Right cardiac atrium (tissue), 5 donors: ENCODE measurements at places on chromosomes 5 and 9. TPM values are rescaled to one million over a fixed set of nuclear protein-coding genes. Genes with fewer than 3 reads are reported as not detected.

The OTP gene
- not detected for total RNA-seq

GRCh38 chr9:114521846-114522245 lies 16.6 kb upstream of the WHRN start:
- DNase-seq = no peak

GRCh38 chr9:3330792-3331420 lies 194.9 kb downstream of the RFX3 start:
- DNase-seq = no peak

The CNTNAP3B gene
- total RNA-seq = 19.1 TPM

- no peak for DNase-seq
Observed at GRCh38 chr9:33748633-33749304, 46.6 kb upstream of the PRSS3 start.

DNA sequence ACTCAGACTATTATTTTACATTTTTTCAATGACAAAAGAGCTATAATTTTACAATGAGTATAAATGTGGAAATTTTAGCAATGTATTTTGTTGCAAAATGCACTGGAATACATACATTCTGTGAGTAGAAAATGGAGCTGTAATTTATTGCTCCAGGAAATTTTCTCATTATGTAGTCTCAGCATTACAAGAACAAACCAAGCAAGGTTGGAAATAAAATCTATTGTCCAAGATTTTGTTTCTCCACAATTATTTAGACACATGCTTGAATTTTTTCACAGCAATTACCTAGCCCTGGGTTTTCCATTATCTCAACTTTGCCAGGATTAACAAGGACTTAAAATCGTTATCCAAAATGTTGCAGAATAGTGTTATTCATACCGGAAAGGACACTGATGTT lies 820.1 kb downstream of the CDH12 start:
- DNase-seq = no peak

GRCh38 chr5:128965011-128965637 lies at the start of gene SLC27A6:
Gene SLC27A6, plus strand, starts transcription at chr5:128965488. Its CDS starts 650 bp downstream, at chr5:128966138.
- peak; percentile 58 for DNase-seq

GRCh38 chr5:136191304-136192014 lies 1.5 kb downstream of the SMIM32 start:
- DNase-seq = no peak

The OLFML2A gene
- total RNA-seq = 32.9 TPM

DNA sequence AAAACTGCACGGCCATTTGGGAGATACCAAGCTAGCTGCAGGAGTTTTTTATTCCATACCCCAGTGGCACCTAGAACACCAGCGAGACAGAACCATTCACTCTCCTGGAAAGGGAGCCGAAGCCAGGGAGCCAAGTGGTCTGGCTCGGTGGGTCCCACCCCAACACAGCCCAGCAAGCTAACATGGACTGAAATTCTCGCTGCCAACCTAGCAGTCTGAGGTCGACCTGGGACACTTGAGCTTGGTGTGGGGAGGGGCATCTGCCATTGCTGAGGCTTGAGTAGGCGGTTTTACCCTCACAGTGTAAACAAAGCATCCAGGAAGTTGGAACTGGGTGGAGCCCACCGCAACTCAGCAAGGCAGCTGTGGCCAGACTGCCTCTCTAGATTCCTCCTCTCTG lies 108.9 kb upstream of the CHD1 start:
- DNase-seq = no peak

The IRX2 gene
- total RNA-seq = not detected

GRCh38 chr5:169838688-169839087 lies 141.6 kb downstream of the INSYN2B start:
- no peak for DNase-seq

The LECT2 gene
- not detected for total RNA-seq

- no peak for DNase-seq
Observed at GRCh38 chr9:82598241-82599039, 464.5 kb downstream of the RASEF start.

The IFNA1 gene
- total RNA-seq = not detected

The TAF9 gene
- total RNA-seq = 38.0 TPM

DNA sequence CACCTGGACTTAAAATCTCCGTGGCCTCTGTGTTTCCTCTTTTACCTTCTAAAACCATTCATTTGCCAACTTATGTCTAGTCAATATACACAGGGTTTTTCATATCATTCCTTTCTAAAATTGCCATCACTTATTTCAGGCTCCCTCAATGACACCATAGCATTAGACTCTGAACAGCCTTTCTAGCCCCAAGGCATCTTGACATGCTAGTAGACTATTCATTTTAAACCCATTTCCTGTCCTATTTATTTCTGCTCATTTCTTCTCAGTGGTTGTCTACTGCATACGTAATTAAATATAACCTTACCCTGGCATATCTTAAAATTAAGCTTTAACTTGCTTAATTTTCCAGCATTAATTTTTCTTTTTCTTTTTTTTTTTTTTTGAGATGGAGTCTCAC lies 83.2 kb downstream of the PHAX start:
- no peak for DNase-seq

The RAB24 gene
- total RNA-seq = 21.2 TPM

DNA sequence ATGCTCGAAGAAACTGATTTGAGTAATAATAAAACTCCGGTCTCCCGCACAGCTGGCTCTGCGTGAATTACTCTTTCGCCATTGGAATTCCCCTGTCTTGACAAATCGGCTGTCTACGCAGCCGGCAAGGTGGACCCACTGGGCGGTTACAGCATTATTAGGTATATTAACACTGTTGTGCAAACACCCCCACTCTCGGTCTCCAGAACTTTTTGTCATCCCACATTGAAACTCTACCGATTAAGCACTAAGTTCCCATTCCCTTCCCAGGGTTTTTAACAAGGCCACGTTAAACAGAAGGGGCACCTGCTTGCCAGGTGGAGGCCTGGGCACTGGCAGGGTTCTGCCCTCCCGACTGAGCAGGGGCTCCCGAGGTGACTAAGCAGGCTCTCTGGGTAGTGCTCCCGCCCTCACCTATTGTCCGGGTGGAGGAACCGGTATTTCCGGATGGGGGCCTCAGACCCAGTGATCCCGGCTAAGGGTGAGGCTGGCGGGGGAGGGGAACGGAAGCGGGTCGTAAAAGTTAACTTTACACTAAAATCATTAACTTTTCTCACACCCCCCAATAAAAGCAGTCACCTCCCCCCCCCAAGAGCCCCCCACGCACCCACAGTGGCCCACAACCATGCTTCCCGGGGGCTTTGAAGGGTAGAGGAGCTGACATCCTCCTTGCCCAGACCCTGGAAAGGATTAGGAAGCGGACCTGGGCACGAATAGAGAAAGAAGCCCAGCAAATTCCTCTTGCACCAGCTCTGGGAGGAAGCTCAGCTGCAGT lies 53.5 kb upstream of the TJP2 start:
- DNase-seq = peak; percentile 60

DNA sequence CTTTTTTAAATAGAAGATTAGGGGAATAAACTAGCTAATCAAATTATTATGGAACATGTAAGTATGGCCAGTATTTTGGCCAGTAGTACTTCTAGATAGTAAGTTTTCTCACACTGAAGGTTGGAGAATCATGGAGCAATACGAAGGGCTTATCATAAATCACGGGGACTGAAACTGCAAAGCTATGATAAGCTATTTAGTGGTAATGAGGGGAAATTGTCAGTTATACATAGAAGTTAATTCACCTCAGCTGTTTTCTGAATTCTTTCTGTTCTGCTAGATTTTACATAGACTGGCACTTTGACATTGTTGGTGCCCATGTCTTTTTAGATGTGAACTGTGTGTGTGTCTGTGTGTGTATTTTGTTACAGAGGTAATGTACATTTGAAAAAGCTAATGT lies 34.5 kb upstream of the FAM151B start:
- DNase-seq = no peak

DNA sequence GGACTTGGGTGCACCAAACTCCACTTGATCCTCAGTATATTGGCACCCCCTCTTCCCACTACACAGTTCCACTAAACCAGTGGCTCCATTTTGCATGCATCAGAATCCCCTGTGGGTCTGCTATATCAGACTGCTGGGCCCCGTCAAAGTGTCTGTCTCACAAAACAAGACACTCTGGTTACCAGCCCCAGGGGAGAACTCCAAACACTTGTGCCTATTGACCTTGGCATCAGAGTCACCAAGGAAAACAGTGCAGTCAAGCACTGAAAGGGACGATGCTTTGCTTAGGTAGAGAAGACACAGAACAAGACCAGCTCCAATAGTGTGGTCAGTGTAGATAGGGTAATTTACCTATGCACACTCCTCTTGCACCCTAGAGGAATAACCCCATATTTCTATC lies 205.8 kb upstream of the RAI14 start:
- no peak for DNase-seq

The RAB14 gene
- 47.4 TPM for total RNA-seq

DNA sequence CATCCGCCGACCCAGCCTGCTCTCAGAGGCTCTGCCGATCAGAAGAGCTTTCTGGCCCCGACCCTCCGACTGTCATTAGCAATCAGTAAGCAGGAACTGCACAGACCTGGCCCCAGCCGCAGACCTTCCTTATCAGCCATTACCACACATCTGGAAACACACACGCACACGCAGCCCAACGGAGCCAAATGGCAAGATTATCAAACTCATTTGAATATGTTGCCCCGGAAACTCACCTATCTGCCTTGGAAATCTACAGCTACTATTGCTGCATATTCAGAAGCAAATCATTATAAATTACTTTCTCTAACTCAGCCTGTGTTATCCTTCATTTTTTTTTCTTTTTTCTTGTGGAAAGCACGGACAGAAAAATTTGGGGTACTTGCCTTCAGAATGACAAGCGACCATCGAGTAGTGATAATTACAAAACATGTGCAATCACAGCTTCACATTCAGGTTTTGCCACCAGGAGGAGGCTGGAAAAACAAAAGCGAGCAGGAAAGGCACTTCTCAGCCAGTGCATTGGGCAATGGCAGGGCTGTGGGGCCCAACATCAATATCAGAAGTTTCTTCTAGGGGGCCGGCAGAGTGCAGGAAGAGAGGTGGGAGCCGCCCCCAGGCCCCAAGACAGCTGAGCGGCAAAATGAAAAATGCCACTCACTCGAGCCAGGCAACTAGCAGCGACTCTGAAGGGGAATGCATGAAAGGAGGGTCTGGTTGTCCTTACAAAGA lies 122.3 kb downstream of the VAV2 start:
- DNase-seq = no peak

The SOX30 gene
- total RNA-seq = 0.42 TPM

DNA sequence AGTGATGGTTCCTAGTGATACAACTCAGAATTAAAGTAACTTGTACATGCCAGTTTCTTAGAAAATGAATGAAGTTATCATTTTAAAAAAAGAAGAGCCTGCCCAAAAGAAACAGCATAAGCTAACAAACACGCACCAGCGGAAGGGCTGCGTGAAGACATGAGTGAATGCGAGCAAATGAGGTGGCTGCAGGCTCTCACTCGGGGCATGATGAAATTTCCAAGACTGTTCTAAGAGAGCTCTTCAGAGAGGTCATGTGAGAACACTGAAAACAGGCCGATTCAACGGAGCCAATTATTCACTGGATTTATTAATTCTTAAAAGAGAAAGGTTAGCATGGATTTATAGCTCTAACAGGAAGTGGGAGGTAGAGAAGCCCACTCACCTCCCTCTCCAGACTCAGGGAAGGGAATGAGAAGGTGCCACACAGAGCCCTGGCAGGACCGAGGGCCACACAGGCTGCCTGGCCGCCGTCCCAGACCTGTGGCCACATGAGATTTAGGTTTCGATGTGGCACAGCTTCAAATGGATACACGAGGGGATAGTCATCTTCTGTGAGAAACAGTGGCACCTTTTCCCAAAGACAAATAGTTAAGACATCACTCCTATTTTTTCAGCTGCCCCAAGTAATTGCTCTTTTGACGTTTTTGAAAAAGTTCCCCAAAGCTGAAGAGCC lies 55.5 kb downstream of the HABP4 start:
- no peak for DNase-seq

The IFNB1 gene
- not detected for total RNA-seq

- DNase-seq = no peak
Observed at GRCh38 chr9:125681086-125681622, 25.9 kb downstream of the MAPKAP1 start.

DNA sequence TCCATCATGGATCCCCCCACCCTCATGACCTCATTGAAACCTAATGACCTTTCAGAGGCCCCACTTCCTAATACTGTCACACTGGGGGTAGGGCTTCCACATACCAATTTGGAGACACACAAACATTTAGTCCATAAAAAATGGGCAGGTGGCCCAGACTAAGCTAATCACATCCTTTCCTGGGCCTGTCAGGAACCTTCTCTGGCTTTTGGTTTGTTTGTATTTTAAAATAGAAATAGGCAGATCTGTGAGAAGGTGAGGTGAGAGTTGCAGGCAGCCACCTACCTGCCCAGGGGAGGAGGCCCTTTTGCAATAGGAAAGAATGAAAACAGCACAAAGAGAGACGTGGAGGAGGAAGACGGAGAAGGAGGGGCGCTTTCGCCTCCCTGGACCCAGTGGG lies 90.2 kb upstream of the BOD1 start:
- DNase-seq = no peak

DNA sequence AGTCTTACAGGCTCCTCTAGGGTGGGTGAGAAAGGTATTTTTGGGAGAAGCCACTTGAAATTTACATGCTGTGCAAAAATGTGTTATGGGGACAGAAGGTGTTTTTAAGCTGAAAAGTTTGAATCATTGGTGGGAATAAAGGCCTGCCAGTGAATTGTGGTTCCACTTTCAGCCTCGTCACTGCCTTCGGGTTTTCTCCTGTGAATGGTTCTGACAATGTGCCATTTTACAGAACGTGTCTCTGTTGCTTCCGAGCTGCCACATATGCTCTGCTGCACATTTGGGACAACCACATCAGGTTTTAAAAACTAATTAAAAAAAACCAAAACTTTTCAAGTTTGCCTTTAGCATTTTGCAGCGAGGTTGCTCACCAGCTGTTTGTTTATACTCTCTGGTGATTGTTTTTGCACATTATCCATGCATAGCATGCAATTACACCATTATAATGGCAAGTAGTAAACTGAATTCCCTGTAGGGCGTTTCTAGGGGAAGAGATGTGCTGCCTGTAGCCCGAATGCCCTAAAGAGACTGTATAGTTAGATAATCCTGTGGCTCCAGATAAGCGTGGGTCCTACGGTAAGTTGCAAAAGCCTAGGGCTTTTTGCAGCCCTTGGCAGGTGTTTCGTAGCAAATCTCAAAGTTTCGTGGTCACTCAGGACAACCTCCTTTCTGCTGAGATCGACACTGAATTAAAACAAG lies 40.1 kb upstream of the SUB1 start:
- DNase-seq = no peak

GRCh38 chr9:106127776-106128175 lies 433.4 kb downstream of the TMEM38B start:
- DNase-seq = no peak

- no peak for DNase-seq
Observed at GRCh38 chr9:94135222-94135621, 51.0 kb downstream of the PTPDC1 start.

The SHB gene
- 25.7 TPM for total RNA-seq

The ARL14EPL gene
- not detected for total RNA-seq

DNA sequence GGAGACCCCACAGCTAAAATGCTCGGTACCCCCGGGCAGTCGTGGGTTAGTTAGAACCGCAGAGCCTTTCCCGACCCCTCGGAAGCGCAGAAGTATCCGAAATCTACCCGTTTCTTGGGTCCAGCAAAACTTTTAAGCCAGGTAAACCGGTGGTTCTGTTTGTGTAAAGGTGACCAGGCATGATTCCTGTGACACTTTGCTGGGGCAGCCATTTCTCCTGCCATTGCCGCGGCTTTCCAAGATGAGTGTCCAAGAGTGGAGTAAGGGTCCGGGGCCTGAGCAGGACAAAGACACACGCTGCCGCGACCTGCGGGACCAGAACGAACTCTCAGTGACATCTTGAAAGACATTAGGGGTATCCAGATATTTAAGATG lies 655 bp downstream of the MARVELD2 start:
- DNase-seq = no peak

- no peak for DNase-seq
Observed at GRCh38 chr5:34501016-34501415, 155.1 kb upstream of the RAI14 start.
